A549 (cell line): ENCODE measurements at places on chromosomes 12 and 14.

DNA sequence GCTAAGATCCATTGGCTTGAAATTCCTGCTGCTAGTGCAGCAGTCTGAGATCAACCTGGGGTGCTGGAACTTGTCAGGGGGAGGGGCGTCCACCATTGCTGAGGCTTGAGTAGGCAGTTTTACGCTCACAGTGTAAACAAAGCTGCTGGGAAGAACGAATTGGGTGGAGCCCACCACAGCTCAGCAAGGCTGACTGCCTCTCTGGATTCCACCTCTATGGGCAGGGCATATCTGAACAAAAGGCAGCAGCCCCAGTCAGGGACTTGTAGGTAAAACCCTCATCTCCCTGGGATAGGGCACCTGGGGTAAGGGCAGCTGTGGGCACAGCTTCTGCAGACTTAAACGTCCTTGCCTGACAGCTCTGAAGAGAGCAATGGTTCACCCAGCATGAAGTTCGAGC, 191.7 kb downstream of the ALG10B start:
- no peak for DNase-seq

- no peak for DNase-seq
These were observed 117.3 kb upstream of the CAND1 start for GRCh38 chr12:67151886-67152285.

DNA sequence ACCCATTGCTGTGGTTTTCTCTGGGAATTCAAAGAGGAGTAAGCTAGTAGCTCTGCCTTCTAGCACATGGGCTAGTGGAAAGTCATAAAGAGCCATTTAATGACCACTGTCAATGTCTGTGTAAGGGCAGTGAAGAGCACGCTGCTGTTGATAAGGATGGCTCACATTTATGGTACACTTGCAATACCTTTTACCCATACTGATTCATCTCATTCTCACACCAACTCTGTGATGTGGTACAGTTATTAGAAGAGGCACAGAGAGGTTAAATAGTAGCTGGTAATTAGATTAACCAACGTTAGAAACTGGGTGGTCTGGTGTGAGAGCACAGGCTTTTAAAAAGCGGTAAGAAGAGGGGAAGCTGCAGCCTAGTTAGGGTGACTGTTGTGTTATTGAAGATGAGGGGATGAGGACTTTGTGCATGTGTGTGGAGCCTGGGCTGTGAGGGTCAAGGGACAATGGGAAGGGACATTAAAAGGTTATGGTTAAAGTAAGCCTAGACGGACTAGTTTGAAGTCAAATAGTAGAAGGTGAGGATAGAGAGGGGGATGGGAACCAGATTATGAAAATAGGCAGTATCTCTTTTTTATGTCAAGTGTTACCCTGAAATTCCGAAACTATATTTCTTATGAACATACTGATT, 25.2 kb downstream of the RASSF3 start:
- no peak for DNase-seq

DNA sequence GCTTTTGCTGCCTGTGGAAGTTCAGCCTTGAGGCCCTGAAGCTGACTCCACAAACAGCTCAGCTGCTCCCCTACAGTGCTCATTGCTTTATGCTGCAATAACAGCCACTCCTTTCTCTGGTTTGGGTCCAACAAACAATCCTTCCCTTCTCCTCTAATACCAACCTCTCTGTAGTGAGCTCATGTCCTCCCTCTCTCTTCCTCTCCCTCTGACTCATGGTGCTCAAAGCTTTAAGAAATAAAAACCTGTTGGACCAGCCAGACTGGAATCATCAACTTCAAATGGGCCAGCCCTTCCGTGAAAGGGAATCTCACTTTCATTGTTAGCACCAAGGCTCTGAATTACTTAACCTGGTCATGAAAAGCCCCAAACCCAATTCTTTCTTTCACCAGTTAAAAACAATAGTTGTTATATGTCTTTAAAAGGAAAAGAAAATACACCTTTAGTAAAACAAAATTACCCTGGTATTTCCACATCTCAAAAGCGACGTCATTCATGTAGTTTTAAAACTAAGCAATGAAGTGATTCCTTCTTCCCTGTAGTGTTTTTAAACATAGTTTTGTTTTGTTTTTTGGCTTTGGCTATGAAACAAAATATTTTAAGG, 126.4 kb downstream of the DUSP6 start:
- no peak for DNase-seq
